ENCODE measurements at places on chromosomes 7 and 10. TPM values are rescaled to one million over a fixed set of nuclear protein-coding genes. Genes with fewer than 3 reads are reported as not detected.

ZNF365 gene
- not detected for total RNA-seq

GRCh38 chr10:23314835-23315239 lies 29.8 kb downstream of the C10orf67 start:
- peak; percentile 39 for DNase-seq

DNA sequence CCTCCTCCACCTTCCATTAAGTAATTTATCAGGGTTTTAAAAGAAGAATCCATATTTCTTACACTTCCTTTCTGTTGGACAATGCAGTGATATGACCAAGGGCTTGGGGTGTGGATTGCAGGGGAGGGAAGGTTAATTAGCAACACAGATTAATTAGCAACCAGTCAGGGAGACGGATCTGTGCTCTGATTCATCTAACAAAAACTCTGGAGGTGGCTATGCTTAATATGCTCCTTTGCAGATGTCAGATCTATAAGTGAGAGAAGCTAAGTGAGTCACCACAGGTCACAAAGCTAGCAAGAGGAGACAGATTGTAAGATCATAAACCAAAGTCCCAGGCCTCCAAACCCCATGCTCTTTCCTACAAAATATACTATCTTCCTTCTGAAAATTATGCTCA lies 178.8 kb upstream of the ITGB1 start:
- DNase-seq: no peak

- DNase-seq: no peak
Measured at GRCh38 chr10:15813415-15813814, 46.9 kb downstream of the MINDY3 start.

GRCh38 chr10:8225187-8225586 lies 170.7 kb downstream of the GATA3 start:
- no peak for DNase-seq

DNA sequence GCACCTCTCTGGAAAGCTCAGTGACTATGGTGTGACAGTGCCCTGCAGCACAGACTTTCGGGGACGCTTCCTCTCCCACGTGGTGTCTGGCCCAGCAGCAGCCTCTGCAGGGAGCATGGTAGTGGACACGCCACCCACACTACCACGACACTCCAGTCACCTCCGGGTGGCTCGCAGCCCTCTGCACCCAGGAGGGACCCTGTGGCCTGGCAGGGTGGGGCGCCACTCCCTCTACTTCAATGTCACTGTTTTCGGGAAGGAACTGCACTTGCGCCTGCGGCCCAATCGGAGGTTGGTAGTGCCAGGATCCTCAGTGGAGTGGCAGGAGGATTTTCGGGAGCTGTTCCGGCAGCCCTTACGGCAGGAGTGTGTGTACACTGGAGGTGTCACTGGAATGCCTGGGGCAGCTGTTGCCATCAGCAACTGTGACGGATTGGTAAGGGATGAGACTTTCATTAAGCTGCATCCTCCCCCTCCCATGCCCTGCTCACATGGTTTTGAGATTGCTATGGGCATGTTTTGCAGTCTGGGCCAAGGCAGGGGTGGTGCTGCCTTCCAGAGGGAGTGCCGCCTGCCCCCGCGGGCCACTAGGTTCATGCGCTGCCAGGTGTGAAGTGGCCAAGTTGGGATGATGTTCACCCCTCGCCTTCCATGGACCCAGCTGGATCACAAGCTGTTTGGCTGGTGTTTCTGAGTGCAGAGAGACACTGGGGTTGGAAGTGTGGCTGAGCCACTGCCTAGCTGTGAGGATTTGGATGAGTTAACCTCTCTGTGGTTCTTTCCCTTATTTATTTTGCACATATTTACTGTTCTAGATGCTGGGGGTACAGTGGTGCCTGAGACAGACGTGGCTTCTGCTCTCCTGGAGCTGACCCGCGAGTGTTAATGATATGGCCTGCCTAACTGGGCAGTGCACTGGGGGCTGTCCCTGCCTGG lies 2.5 kb downstream of the ADAMTS14 start:
- DNase-seq: no peak

GRCh38 chr7:152050547-152050971 lies 25.1 kb downstream of the GALNT11 start:
- no peak for DNase-seq

CLEC5A gene
- not detected for total RNA-seq

DNA sequence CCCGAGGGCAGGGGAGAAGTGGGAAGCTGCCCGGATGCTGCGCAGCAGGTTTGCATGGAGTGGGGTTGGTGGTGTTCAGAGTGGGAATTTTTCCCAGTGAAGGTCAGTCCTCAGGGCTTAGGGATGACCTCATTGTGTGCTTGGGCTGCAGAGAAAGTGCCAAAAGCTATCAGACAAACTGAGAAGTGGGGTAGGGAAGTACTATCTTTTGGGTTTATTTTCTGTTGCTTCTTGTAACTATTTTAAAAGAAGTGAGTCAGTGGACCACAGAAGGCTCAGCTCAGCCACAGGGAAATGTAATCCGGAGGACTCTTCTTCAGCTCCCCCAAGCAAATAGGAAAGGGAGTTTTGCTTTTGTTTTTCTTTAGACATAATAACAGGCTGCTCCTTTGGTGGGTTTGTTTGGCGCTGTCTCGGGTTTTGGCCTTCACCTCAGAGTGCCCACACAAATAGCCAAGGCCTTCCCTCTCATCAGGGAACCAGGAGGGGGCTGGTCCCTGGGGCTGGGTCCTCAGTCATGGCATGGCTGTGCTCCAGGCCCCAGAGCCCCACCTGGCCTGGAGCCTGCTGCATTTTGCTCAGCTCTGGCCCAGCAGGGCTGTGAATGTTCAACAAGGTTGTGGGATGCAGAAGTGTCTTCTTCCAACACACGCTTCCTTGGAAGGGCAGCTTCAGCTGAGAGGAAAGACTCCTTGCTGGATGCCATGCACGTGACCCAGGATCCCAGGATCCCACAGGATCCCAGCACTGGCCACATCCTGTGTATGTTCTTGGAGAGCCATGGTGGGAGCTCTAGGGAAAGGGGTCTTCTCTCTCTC lies 5.4 kb upstream of the FAM170B start:
- no peak for DNase-seq

FGFBP3 gene
- total RNA-seq: 0.95 TPM

DNA sequence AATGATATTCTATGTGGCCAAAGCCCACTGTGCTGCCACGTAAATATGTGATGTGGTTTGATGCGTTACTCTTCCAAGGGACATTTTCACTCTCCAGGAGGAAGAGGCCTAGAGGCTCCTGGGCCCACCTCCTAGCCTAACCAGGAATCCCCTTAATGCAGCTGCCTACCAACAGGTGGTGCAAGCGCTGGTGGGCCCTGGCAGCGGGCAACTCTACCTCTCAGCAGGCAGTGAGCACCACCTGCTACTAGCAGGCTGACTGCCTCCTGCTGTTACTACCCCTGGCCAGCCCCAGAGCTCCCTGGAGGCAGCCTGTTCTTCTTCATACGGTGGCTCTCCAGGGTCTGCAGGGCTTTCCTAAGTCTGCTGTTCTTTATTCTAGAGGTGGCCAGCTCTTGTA lies 62.8 kb downstream of the CDH23 start:
- DNase-seq: no peak

DNA sequence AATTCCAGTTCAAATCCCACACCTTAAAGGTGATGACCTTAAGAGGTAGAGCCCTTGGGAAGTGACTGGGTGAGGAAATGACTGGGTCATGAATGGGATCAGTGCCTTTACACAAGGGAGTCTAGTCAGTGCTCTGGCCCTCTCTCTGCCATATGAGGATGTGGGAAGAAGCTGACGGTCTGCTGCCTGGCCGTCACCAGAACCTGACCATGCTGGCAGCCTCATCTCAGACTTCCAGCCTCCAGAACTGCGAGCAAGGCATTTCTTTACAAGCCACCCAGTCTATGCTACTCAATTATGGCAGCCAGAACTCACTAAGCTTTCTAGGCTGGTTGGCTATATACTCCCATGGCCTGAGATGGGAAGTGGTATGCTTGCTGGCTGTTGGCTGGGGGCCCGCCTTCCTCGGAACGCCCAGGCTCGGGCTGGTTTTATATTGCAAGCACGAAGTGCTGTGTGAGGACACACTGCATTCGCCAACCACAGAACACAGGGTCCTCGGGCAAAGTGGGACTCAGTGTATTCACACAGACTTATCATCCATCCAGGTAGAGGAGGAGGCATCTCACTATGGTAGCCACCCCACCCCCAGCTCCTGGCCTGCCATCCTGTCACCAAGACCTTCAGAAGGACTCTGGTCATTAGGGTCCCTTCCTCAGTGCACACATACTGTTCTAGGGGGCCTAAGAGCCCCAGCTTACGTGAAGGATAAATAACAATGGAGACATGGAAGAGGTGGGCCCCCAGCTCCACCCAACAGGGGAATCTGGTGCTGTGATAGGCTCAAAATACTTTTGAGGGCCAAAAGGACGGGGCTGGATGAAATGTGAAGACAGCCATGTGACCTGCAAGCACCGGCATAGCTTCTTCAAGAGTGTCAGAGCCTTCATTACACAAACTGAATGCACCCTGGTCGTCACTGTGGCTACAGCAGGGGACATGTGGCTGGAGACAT lies 49.0 kb downstream of the ZRANB1 start:
- DNase-seq: no peak

TBX20 gene
- total RNA-seq: not detected

DNA sequence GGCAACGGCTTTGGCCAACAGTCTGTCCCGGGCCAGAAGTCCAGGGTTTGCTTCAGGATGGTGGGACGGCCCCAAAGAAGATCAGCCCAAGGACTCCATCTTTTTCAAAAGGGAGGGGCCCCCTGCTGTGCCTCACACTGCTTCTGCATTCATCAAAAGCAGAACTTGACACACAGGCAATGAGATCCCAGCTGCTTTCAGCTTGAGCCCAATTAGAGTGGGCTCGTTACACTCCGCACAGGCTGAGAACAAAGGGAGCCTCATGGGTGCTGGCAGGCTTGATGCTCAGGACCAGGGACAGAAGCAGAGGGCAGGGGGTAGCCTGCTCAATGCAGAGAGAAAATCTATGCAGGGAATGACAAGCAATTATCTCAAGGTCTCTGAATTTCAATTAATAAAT lies 45.5 kb downstream of the VOPP1 start:
- DNase-seq: no peak

GRCh38 chr7:27435461-27435860 lies 192.9 kb downstream of the EVX1 start:
- DNase-seq: no peak

ARMH3 gene
- total RNA-seq: 18.0 TPM

- no peak for DNase-seq
Measured at GRCh38 chr7:125173571-125173970, 243.9 kb upstream of the POT1 start.

GRCh38 chr7:114854369-114854768 lies 67.5 kb upstream of the MDFIC start:
- no peak for DNase-seq

GRCh38 chr7:13821152-13821787 lies 168.2 kb downstream of the ETV1 start:
- peak; percentile 18 for DNase-seq

UPK3B gene
- 4.9 TPM for total RNA-seq

NME8 gene
- total RNA-seq: not detected

- DNase-seq: no peak
Measured at GRCh38 chr10:18097524-18097923, 42.7 kb upstream of the CACNB2 start.

GRCh38 chr7:68691261-68692216 lies 906.7 kb upstream of the AUTS2 start:
- no peak for DNase-seq

- DNase-seq: no peak
Measured at GRCh38 chr7:121336579-121336978, 7.8 kb downstream of the WNT16 start.

GRCh38 chr10:1963341-1963740 lies 226.0 kb upstream of the ADARB2 start:
- DNase-seq: no peak

ANKRD61 gene
- not detected for total RNA-seq

IFIT1 gene
- total RNA-seq: 1.1 TPM

CYP2W1 gene
- not detected for total RNA-seq

DNA sequence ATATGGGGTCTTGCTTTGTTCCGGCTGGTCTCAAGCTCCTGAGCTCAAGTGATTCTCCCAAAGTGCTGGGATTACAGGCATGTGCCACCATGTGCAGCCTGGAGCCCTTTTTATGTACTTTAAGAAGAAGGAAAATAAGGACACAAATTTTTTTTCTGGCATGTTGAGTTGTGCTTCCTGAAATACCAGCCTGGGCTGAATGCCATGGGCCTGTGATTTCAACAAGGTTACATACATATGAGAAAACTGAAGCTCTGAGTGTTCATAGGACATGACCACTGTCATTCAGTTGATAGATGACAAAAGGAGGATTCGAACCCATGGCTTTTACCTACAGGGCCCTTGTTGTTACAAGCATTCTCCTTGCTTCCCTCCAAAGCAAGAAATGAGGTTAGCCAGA lies 36.1 kb downstream of the ST8SIA6 start:
- no peak for DNase-seq

GRCh38 chr10:48551861-48552591 lies 52.8 kb downstream of the ARHGAP22 start:
- DNase-seq: no peak

DNA sequence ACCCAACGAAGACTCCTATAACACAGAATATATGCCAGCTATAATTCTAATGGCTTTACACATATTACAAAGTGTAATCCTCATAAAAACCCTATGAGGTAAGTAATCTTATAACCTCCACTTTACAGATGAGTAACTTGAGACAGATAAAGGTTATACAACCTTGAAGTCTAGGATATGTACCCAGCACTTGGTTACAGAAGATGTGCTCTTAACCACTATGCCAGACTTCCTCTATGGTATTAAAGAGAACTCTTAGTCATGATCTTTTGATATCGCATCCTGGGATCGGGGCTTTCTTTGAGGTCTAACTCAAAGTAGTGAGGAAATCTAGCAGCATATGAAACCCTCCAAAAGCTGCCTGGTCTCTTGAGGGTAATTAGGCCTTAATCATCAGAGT lies 319.2 kb upstream of the LRRN3 start:
- no peak for DNase-seq

LEP gene
- total RNA-seq: 10.8 TPM

DNA sequence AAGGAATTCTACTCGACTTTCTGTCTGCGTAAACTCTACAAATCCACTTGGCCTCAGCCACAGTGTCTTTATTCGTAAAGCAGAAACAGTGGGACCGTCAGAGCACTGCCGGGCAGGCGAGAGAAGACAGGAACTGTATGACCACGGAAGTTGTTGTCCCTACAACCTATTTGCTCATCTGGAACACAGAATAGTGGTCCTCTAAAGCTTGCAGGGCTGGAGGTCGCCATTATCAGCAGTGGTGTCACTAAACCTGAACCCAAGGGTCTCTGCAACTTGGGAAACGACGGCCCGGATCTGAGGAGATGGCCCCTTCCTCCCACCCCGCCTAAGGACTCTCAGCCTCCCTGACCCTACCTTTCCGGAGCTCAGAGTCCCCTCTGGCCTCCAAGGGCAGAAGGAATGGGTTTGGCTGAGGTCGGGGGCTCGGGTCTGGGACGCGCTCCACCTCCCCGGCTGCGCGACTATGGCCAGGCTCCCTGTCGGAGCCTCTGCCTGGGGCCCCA lies 442 bp downstream of the STYXL1 start:
- DNase-seq: no peak

- DNase-seq: no peak
Measured at GRCh38 chr10:2856598-2856997, 210.8 kb upstream of the PFKP start.

CALHM3 gene
- not detected for total RNA-seq
